ENCODE measurements at places on chromosomes 3 and 15.

DNA sequence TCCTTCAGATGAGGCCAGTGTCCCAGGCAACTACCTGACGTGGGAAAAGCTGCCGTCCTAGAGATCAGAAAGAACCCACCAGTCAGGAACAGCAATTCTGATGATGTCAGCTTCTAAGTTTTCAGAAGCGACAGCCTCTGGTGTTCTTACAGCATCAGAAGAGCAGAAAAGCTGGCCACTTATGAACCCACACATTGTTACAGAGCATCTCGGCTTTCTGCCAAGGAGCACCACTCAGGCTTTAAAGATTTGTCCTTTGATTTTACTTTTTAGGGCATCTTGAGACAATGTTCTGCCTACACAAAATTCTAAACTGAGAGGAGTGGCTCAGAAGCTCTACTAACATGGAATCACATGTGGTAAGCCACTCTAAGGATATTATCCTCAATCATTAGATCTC is 49.7 kb upstream of the BOC start:
- no peak for DNase-seq

DNA sequence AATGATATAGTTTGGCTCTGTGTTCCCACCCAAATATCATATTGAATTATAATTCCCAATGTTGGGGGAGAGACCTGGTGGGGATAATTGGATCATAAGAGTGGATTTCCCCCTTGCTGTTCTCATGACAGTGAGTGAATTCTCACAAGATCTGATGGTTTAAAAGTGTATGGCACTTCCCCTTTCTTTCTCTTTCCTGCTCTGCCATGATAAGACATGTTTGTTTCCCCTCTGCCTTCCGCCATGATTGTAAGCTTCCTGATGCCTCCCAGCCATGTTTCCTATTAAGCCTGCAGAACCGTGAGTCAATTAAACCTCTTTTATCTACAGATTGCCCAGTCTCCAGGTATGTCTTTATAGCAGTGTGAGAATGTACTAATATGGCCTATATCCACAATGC is 126.7 kb upstream of the GMNC start:
- no peak for DNase-seq

DNA sequence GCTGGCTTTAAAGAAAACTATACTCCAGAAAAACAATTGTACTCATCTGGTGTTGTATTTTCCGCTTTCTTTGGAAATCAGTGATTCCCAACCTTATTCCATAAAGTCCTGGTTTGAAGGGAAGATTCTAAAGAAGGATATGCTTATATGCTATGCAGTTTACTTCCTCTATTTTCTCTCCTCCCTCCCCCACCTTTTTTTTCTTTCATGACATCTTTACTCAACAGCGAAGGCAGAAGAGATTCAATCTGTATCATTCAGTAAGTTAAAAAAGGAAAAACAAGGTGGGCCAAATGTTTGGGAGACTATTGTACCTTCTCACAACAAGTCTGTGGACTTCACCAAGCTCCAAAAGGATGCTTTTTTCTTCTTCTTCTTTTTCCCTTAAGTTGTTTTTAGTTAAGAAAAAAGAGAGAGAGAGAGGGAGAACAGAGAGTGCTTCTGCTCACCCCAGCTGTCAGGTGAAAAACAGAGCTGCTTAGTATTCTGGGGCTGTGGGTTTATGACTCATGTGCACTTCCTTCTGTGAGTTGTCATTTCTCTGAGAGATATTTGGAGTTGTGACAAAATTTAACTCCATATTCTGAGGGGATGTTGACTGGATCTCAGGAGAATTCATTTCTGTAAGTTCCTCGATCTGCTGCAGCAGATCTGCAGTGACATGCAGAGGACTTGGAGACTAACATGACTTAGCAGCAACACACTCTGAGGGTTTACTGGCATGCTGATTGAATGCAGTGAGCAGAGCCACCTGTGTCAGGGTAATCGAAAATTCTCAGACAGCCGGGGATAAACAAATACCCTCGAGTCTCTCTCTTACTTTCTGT is 70.7 kb downstream of the SSR3 start:
- DNase-seq, result no peak

GRCh38 chr3:33458446-33458845 is 18.2 kb upstream of the UBP1 start:
- DNase-seq, result no peak

- DNase-seq, result no peak
Measured at GRCh38 chr3:171206283-171206682, 179.8 kb upstream of the SLC2A2 start.

- no peak for DNase-seq
Measured at GRCh38 chr3:46948830-46949671, 27.5 kb downstream of the CCDC12 start.

DNA sequence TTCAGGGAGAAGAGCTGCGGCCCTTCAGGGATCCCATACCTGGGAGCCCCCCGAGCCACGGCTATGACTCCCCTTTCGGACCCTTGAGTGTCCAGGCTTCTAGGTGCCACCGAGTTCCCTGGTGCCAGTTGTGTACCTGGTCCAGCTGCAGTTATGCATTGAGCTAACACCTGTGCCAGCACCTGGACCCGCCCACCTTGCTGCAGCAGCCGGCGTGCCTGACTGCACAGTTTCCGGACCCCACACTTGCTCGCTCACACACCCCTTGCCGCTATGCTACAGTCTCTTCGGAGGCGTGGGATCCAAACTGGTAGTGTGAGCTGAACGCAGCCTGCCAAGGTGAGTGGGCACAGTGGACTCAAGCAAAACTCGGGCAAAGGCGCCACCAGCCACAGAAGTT is 284.5 kb upstream of the ROBO1 start:
- DNase-seq, result no peak

DNA sequence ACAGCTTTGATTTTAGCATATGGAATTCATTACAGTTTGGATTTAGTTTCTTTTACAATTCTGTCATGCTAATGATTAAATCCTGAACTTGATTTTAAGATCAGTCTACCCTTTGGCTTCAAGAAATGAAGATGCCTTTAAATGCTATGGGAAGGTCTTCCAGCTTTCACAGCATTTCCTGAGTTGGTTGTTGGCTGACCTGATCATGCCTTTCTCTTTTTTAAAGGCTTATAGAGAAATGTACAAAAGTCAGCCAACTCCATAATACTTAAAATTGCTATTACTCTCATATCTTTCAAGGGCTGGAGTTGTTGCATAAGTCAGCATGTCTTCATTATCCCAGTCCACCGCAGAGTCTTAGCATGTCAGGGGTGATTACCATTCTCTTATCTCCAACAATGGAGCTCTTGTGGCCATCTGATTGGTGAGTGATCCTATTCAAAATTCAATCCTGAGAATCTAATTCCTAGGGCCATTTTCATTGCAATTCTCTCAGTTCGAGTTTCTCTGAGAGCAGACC is 123.8 kb downstream of the GMNC start:
- DNase-seq, result no peak

- DNase-seq, result no peak
Measured at GRCh38 chr3:131831608-131832007, 203.2 kb downstream of the CPNE4 start.

DNA sequence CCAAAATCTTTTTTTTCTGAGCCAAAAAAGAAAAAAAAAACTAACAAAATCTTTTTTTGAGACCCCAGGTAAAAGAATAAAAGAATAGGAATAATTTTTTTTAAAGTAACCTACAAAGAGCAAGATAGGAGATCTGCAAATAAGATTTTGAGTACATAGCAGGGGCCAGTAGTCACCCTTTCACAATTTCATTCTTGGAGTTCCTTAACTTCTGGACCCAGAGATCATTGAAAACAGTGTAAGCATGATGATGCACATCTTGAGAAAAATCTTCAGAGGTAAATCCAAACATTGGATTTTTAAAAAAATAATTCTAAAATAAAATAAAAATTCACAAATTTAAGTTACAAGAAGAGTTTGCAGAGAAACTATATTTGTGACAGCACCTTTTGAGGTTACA is 18.8 kb downstream of the TFRC start:
- no peak for DNase-seq

DNA sequence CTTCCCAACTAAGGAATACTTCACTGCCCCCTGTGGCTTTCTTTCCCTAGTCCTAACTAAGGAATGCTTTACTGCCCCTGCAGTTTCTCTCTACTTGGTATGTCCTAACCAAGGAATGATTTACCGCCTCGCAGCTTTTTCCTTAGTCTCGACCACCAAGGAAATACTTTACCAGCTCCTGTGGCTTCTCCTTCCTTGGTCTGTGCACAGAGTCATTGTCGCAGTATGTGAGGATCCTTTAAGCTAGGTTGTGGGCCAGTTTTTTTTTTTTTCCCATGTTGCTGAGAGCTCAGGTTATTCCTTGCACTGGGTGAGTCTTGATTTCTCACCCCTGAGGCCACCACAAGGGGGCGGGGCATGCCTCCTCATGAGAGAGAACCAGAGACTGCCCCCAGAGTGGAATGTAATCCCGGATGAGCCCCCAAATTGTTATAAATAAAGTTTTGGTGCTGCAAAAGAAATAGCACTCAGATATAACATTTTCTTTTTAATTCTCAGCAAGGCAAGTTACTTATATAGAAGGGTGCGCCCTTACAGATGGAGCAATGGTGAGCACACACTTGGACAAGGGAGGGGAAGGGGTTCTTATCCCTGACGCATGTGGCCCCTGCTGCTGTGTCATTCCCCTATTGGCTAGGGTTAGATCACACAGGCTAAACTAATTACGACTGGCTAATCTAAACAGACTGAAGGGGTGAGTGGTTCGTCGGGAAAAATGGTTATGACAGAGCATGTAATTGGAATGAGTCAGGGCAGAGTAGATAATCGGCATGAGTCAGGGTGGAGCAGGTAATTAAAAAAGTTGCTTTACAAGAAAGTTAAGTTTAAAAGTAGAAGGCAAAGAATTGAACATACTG is 27.0 kb downstream of the NDUFB4 start:
- DNase-seq, result no peak

DNA sequence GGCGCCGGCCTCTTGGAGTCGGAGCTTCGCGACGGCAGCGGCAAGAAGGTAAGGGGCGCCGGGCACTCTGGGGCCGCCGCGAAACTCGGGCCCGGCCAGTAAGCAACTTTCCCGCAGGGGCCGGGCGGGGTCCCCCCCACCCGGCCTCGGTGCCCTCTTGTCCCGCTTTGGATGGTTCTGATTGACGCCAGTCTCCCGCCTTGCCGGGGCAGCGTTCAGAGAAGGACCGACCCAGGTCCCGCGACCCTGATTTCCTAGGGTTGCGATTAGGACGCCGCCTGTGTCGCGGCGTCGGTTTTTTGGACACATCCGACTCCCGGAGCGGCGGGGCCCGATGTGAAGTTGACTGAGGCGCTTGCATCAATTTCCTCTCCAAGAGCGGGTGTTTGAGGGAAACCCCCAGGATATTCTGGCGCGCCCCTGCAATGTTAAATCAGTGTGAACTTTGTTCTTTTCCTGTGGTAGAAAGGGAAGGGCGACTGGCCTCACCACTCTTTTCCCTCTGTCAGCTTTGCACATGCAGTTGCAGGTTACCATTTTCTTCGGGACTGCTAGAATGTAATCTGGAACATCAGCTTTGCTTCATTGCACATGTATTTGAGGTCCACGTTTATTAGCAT is 755 bp downstream of the PDE8A start:
- peak; percentile 12 for DNase-seq

DNA sequence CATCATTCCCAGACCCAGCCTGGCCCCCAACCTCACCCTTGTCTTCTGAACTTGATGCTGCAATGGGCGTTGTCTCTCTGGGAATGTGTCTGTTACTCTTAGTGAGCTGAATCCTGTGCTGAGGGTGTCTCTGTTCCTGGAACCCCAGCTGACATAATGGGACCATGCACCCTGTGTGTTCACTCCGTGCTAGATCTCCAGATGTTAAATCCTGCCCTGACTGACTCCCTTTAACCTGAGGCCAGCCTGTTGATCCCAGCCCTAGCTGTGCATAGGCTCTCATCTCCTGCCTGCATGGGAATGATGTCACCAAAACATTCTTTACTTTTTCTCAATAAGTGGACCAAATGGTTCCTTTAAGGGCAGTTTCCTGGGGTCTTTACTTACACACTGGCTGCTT is 48.0 kb upstream of the UMPS start:
- no peak for DNase-seq

GRCh38 chr3:127959873-127960272 is 44.8 kb downstream of the KBTBD12 start:
- DNase-seq, result no peak

GRCh38 chr15:49492151-49492550 is 69.1 kb downstream of the FGF7 start:
- DNase-seq, result no peak

DNA sequence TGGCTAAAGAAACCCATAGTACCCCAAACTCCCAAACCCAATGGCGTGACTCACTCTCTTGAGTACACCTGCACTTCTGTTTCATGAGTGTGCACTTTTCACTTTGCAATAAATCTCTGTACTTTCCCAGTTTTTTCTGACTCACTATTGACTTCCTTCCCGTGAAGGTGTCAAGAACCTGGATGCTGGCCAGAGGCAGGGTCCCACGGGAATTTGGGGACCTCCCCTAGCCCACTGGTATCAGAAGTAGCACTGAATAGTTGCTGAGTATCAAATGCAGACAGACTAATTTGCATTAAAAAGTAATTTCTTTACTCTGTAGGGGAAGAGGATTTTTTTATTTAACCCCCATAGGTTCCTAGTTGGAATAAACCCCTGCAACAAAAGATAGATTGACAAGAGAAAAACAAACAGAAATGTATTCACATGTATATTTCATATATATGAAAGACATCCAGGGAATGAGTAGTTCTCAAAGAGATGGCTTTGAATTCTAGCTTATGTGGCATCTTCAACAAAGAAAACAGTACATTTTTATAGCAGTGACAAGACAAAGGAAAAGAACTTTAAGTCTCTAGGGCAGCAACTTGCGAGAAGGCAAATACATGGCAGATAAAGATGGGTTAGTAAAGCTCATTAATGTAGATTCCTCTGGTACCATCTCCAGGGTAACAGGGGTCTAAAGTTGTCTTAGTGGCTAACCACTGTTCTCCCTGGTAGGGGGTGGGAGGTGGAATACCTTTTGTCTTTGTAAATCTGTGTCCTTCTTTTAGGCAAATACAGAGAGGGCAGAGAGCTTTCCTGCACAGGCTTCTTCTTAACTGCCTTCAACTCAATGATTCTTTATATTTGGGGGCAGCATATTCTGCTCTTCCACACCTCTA is 385.5 kb upstream of the PDZRN3 start:
- no peak for DNase-seq

- no peak for DNase-seq
Measured at GRCh38 chr3:71510510-71510909, 73.0 kb downstream of the FOXP1 start.

- DNase-seq, result no peak
Measured at GRCh38 chr3:179949869-179950268, 86.9 kb downstream of the PEX5L start.

GRCh38 chr15:80309769-80310384 is 57.9 kb upstream of the CTXND1 start:
- DNase-seq, result no peak

GRCh38 chr3:58874795-58875194 is 175.0 kb downstream of the CFAP20DC start:
- DNase-seq, result no peak

DNA sequence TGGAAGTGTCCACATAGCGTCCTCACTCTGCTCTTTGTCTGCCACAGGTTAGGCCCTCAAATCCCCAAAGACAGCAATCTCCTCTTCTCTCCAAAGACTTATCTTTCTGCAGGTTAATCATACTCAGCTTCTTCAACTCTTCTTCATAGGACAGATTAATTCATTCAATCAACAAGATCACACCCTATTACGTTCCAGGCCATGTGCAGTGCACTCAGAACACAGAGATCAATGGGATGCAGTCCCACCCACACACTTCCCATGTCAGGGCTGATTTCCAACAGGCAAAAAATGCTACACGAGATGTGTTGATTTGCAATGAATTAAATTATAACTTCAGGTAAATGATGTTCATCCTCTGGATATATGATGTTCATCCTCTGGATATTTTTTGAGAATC is 33.5 kb upstream of the ZNF639 start:
- DNase-seq, result no peak

Measured in stimulated activated CD4-positive, alpha-beta T cell treated with anti-CD3 and anti-CD28 coated beads, Interleukin-15, amount 100 ng/mL, for 1 hour (primary cell).